Ovary (tissue), 10 donors: ENCODE measurements at places on chromosomes 11 and 22. TPM values are rescaled to one million over a fixed set of nuclear protein-coding genes. Genes with fewer than 3 reads are reported as not detected.

The BLID gene
- total RNA-seq = 4.8 TPM

The CLDN5 gene
- 16.9 TPM for total RNA-seq

The DGCR6 gene
- total RNA-seq = 0.35 TPM

The PDE2A gene
- 25.9 TPM for total RNA-seq

The NXPE1 gene
- 0.24 TPM for total RNA-seq

The PHLDB1 gene
- 137 TPM for total RNA-seq

- peak overlapping the region; percentile 3 for H3K4me3 ChIP-seq
- H3K27me3 ChIP-seq = no peaks in the 10 kb centered on the region
- no peaks in the 10 kb centered on the region for H3K36me3 ChIP-seq
- H3K27ac ChIP-seq = peak overlapping the region; percentile 66
Observed at GRCh38 chr11:2382936-2383851, 6.1 kb downstream of the CD81 start.

- no peaks in the 10 kb centered on the region for H3K27me3 ChIP-seq
- DNase-seq = no peak
- H3K36me3 ChIP-seq = no peaks in the 10 kb centered on the region
- no peak overlapping the region for H3K27ac ChIP-seq
- no peak overlapping the region for H3K4me3 ChIP-seq
- H3K4me1 ChIP-seq = no peaks in the 10 kb centered on the region
Observed at GRCh38 chr11:130211144-130211543, 51.6 kb downstream of the ST14 start.

DNA sequence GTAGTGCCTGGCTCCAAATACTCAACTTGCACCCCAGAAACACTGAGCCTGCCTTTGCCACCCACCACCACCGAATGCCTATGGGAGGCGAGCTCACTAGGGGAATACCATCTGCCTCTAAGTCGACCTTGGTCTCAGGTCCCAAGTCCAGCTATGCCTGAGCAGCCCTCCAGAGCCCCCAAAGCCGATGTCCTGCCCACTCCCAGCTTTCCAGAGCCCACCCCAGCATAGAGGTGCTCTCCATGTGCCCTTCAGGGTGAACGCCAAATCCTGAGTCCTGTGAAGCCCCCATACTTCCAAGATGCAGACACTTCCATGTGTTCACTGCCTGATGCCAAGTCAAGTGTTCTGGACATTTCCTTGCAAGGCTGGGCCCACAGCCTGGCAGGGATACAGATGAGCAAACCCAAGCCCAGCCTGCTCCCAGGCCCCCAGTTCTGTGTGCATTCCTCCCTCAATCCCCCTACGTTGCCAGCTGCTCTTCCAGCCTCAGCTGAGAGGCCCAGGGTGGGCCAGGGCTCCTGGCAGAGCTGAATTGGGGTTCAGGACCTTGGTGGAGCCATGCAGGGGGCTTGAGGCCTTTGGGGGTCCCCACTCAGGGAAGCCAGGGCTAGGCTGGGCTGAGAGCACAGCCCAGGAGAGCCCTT, 2.6 kb upstream of the KMT5B start:
- H3K27me3 ChIP-seq = no peaks in the 10 kb centered on the region
- DNase-seq = no peak
- no peak overlapping the region for H3K4me3 ChIP-seq
- peaks cover 9% of the 10 kb centered on the region for H3K4me1 ChIP-seq
- H3K36me3 ChIP-seq = no peaks in the 10 kb centered on the region
- H3K27ac ChIP-seq = no peak overlapping the region

DNA sequence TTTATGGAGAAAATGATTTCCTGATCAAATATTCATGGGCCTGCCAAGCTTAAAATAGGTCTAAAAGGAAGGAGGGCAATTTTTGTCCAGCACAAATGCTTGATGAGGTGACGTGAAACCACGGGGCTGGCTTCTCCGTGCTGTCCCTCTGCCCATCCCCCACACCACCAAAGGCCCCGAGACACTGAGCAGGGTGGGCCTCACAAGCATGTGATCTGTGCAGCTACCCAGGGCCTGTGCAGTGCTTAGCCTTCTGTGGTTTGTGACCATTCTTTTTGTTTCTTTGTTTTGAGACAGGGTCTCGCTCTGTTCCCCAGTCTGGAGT, 94.8 kb upstream of the RTL6 start:
- DNase-seq = no peak
- no peak overlapping the region for H3K4me3 ChIP-seq
- no peak overlapping the region for H3K27ac ChIP-seq
- H3K4me1 ChIP-seq = no peaks in the 10 kb centered on the region
- no peaks in the 10 kb centered on the region for H3K36me3 ChIP-seq
- H3K27me3 ChIP-seq = no peaks in the 10 kb centered on the region

DNA sequence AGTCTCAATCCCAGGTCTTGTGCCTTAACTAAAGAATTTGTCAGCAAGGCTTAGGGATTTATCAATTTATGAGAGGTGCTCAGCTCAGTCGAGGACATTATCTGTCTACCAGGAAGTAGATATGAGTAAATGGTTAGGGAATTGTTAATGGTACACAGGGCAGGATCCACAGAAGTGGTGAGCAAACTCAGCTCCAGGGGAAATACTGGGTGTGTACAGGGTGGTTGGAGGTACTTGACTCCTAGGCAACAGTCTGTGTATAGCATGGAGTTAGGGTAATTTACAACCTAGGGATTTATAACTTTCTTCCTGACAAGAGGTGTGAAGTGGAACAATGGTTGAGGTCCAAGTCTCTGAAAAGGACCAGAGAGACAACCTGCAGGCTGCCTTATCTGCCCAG, 123.4 kb upstream of the OR9Q1 start:
- H3K36me3 ChIP-seq = no peaks in the 10 kb centered on the region
- no peaks in the 10 kb centered on the region for H3K27me3 ChIP-seq
- H3K27ac ChIP-seq = no peak overlapping the region
- H3K4me1 ChIP-seq = no peaks in the 10 kb centered on the region

- DNase-seq = peak; percentile 43
- H3K27ac ChIP-seq = no peak overlapping the region
- no peaks in the 10 kb centered on the region for H3K36me3 ChIP-seq
- H3K4me1 ChIP-seq = no peaks in the 10 kb centered on the region
Observed at GRCh38 chr22:17198170-17199002, 20.8 kb downstream of the ADA2 start.

DNA sequence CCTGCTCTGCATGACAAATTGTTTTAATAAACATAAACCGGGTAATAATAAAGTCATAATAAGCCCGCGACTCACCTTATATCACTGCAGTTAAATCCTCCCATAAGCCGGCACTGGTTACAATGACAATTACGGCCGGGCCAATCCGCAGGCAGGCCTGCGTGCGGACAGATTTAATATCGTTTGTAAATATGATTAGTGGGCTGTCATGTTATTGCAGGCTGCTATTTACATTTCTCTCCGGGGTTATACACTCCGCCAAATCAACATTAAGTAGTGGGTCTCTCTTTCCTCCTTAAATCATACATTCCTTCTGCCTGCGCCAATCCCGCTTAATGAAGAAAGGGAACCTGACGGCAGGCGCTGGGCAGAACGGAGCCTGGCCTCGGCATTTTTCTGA, 51.8 kb upstream of the LMO1 start:
- H3K4me3 ChIP-seq = no peak overlapping the region
- no peaks in the 10 kb centered on the region for H3K27me3 ChIP-seq
- no peak overlapping the region for H3K27ac ChIP-seq
- peaks cover 2% of the 10 kb centered on the region for H3K4me1 ChIP-seq
- DNase-seq = no peak

- H3K4me3 ChIP-seq = no peak overlapping the region
- no peaks in the 10 kb centered on the region for H3K36me3 ChIP-seq
- no peaks in the 10 kb centered on the region for H3K27me3 ChIP-seq
- no peak overlapping the region for H3K27ac ChIP-seq
Observed at GRCh38 chr11:106092446-106092845, 15.0 kb downstream of the AASDHPPT start.

DNA sequence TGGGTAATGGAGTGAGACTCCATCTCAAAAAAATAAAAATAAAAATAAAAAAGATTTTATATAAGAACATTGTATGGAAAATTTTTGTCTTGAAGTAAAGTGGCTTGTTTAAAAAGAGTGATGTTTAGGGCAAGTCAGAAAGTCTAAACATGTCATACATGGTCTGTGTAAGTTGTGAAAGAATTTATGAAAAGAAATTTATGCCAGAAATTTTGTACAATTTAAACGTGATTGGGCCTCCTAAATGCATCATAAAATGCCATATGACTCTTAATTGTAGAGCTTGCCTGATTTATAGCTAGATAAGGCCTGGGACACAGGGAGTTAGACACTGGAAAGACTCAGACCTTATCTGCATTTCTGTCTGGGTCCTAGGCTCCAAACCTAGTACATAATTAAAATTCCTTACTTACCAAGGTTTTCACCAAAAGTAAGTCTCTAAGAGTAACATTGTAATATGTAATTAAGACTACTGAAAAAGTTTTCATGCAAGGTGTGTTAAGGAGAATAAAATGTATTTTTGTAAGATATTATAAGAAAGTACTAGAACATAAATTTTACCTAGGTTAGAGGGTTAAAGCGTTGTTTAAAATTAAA, 110.5 kb downstream of the AASDHPPT start:
- H3K36me3 ChIP-seq = no peaks in the 10 kb centered on the region
- H3K27ac ChIP-seq = no peak overlapping the region
- no peaks in the 10 kb centered on the region for H3K4me1 ChIP-seq

DNA sequence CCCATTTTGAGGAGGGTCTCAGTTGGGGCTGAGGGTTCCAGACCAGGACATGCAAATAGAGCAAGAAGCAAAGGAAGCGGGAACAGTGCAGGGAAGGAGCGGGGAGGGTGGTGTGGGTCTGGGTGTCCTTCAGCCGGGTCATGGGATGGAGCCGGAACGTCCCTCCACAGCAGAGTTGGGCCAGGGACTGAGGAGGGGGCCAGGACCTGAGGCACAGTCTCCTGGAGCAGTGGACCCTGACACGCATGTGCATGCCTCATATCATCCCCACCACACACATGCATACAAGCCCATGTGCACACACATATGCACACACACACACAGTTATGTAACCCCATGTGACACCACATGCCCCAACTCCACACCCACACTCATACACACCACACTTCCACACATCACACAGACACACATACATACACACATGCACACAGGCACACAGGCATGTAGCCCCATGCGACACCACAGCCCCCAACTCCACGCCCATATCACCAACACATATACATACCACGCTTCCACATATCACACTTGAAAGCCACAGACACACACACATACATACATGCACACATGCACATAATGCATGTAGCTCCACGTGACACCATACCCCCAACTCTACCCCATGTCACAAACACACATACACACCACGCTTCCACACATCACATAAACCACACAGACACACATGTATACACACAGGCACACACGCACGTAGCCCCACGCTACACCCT, 1026.6 kb downstream of the BRD1 start:
- no peak overlapping the region for H3K27ac ChIP-seq
- no peaks in the 10 kb centered on the region for H3K4me1 ChIP-seq
- H3K27me3 ChIP-seq = no peaks in the 10 kb centered on the region
- no peaks in the 10 kb centered on the region for H3K36me3 ChIP-seq
- DNase-seq = peak; percentile 14

DNA sequence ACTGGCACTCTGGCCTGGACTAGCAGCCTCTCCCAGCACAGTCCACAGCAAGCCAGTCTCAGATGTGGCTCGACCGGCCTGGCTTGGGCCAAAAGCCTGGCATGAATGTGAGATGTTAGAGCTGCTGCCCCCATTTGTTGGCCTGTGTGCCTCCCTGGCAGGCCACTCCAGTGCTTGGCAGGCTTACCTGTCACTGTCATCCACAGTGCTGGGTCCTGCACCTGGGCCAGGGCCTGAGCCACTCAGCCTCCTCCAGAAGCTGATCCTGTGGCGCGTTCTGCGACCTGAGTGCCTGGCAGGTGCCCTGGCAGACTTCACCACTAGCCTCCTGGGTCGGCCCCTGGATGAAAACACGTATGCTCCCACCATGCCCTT, 36.1 kb downstream of the RRP8 start:
- H3K27me3 ChIP-seq = no peaks in the 10 kb centered on the region
- H3K36me3 ChIP-seq = no peaks in the 10 kb centered on the region
- no peak overlapping the region for H3K4me3 ChIP-seq
- DNase-seq = no peak

GRCh38 chr22:19824926-19825339, 29.7 kb downstream of the GNB1L start:
- H3K4me1 ChIP-seq = no peaks in the 10 kb centered on the region
- no peaks in the 10 kb centered on the region for H3K36me3 ChIP-seq
- no peaks in the 10 kb centered on the region for H3K27me3 ChIP-seq
- no peak overlapping the region for H3K4me3 ChIP-seq

DNA sequence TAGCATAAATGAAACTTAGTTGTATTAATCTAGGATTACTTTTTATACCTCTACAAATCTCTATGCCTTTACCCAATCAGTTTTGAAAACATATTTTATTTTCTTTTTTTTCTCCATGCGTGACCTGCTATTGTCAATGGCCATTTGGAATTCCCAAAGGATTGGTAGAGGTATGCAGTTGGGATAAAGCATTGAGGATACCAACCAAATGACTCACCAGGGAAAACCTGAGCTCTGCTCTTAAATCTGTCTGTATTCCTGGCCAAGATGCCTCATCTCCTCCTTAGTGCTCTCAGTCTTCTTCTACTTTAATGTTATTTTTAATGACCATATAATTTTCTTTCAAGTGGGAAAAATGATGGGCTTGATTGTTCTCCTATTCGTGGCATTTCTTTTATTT, 61.9 kb downstream of the EHF start:
- H3K27me3 ChIP-seq = no peaks in the 10 kb centered on the region
- H3K4me3 ChIP-seq = no peak overlapping the region
- H3K36me3 ChIP-seq = no peaks in the 10 kb centered on the region
- no peaks in the 10 kb centered on the region for H3K4me1 ChIP-seq
- H3K27ac ChIP-seq = no peak overlapping the region

DNA sequence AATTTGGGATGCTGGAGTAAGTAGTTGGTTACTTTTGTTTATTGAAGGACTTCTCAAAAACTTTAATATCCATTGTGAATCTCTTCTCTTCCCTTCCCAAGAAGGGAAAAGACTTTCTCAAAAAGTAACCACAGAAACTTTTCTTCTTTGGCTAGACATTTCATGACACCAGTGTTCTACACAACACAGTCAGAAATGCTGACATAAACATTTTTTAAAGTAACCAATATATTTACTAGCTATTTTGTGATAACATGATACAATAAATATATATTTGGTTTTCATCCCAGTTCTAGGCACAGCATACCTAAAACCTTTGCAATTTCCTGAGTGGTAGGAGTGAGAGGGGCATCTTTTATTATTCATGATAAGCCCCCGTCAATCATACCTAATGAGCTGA, 47.8 kb downstream of the FAM118A start:
- H3K27me3 ChIP-seq = no peaks in the 10 kb centered on the region
- H3K4me3 ChIP-seq = no peak overlapping the region
- H3K4me1 ChIP-seq = no peaks in the 10 kb centered on the region
- H3K36me3 ChIP-seq = no peaks in the 10 kb centered on the region
- H3K27ac ChIP-seq = no peak overlapping the region
- no peak for DNase-seq

- no peak for DNase-seq
- H3K27me3 ChIP-seq = no peaks in the 10 kb centered on the region
- H3K27ac ChIP-seq = no peak overlapping the region
- no peaks in the 10 kb centered on the region for H3K36me3 ChIP-seq
- no peak overlapping the region for H3K4me3 ChIP-seq
Observed at GRCh38 chr22:36565686-36566085, 36.7 kb upstream of the EIF3D start.

- no peaks in the 10 kb centered on the region for H3K36me3 ChIP-seq
- H3K27me3 ChIP-seq = no peaks in the 10 kb centered on the region
- no peak for DNase-seq
- no peak overlapping the region for H3K4me3 ChIP-seq
Observed at GRCh38 chr22:35563211-35563610, 22.6 kb downstream of the RASD2 start.
